Hematopoietic multipotent progenitor cell treated with erythropoietin and hydrocortisone succinate and interleukin-3 and kit ligand, for 4 days (in vitro differentiated cells): ENCODE measurements at places on chromosomes 6 and 20.

- DNase-seq = no peak
Observed at GRCh38 chr6:121216928-121217327, 117.4 kb downstream of the TBC1D32 start.

GRCh38 chr6:129908858-129909257, 47.7 kb upstream of the TMEM244 start:
- no peak for DNase-seq

GRCh38 chr6:127637830-127638409, 60.9 kb downstream of the C6orf58 start:
- DNase-seq = peak; percentile 21

GRCh38 chr20:56616716-56617115, 12.4 kb upstream of the TFAP2C start:
- DNase-seq = no peak

GRCh38 chr6:42259841-42260395, 42.3 kb upstream of the MRPS10 start:
- no peak for DNase-seq

GRCh38 chr20:41135888-41136679, 1.3 kb upstream of the PLCG1 start:
- DNase-seq = peak; percentile 42

GRCh38 chr20:14950633-14951032, 613.2 kb upstream of the FLRT3 start:
- no peak for DNase-seq

- no peak for DNase-seq
Observed at GRCh38 chr6:133460101-133460500, 218.9 kb downstream of the EYA4 start.

- DNase-seq = no peak
Observed at GRCh38 chr20:36349384-36350170, 43.4 kb downstream of the DLGAP4 start.

DNA sequence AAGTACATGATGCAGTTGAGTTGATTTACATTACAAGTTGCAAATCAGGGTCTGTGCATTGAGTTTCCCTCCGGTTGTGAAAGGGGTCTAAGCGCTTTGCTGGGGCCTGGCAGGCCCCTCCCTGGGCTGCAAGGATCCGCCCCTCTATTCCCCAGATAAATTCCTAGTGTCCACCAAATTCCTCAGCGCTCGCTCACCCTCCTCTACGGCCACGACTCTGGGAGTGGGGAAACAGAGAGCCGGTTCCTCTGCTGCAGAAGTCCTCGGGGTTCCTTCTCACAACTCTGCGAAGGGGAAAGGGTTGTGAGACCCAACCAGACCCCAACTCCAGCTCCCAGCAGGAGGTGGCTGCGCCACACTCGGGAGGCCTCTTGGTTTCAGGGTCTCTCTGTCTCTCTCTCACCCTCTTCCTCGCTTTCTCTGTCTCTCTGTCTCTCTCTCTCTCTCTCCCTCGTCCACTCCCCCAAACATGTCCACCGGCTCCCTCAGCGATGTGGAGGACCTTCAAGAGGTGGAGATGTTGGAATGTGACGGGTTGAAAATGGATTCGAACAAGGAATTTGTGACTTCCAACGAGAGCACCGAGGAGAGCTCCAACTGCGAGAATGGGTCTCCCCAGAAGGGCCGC, at the start of gene TCF21:
TSS of gene TCF21 (plus strand) at position 185 of the 628 bp plus-strand sequence. CDS start at position 470, 285 bp downstream.
- no peak for DNase-seq

- no peak for DNase-seq
Observed at GRCh38 chr6:46584586-46584985, 68.0 kb downstream of the CYP39A1 start.

GRCh38 chr20:38497246-38497935, 24.7 kb downstream of the RALGAPB start:
- no peak for DNase-seq

DNA sequence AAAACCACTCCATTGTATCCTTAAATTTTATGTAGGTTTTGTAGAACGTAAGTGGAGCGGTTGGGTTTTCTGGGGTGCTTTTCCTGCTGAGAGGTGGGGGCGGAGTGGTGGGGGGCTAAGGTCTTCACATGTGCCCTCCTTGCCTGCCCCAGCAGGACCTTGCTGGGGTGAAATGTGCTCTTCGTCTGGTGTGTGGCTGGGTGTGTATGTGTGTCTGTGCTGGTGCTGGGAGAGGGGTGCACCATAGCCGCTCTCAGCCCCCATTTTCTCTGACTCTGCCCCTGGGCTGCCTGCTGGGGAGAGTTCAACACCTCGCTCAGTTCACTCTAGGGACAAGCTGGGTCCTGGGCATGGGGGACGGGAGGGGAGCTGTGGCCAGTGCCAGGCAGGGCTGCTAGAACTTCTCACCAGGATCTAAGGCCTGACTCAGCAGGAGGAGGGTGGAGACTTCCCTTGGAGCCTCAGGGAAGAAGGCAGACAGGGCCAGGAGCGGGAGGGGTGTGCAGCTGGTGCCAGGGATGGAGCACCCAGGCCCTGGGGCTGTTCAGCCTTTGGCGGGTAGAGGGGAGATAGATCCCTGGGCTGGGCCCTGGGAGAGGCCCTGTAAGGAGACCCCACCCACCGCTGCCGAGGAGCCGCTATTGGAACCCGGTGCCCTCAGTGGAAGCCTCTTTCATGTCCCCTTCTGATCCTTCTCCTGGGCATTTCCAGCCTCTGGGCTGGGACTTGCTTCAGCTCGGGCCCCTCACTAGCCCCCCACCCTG, 4.8 kb downstream of the SOX18 start:
- DNase-seq = no peak

DNA sequence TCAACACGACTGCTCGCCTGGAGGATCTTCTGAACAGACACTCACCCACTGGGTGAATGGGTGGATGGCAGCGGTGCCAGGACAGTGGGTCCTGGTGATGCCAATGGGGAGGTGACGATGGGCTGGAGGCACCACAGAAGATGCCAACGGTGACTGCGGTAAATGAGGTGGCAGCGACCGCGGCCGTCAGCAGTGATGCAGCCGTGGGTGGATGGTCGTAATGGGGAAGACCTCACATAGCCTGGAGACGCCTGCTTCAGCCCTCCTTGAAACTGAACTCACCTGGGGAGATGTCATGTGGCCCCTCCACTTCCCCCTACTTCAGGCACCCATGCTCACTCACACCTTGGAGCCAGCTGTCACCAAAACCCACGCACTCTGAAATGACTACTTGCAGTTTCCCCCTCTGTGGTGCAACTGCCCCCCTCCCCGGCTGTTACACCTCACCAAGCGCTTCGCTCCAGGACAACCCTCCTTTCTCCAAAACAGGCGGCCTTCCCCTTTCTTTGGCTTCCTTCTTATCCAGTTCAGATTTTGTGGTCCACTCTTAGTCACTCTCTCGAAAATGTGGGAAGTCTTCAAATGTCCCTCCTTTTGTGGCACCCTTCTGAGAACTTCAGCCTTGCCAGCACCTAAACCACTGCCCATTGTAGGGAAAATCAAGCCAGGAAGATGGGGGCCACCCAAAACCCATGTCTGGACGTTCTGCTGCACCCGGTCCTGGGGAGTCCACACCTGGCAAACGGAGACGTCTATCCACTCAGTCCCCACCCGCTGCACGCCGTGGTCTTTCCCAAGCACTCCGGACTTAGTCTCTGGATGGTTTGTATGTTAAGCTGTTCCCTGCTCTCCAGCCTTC, 10.4 kb upstream of the ABHD16B start:
- no peak for DNase-seq

DNA sequence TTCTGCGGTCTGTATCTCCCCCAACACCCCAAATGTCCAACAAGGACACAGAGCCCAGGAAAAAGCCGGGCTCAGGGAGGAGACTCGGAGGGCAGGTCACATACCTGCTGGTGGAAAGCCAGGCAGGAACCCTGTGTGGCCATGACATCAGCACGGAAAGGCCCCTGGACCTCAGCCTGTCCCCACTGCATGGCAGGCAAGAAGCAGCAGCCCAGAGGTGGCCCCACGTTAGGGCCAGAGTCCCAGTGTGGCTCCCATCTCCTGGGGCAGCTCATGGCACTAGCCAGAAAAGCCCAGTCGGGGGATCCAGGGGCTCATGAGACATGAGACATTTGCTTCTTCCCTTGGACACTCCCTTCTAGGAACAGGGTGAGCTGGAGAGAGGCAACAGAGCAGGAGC, 258.7 kb downstream of the DLL1 start:
- no peak for DNase-seq

DNA sequence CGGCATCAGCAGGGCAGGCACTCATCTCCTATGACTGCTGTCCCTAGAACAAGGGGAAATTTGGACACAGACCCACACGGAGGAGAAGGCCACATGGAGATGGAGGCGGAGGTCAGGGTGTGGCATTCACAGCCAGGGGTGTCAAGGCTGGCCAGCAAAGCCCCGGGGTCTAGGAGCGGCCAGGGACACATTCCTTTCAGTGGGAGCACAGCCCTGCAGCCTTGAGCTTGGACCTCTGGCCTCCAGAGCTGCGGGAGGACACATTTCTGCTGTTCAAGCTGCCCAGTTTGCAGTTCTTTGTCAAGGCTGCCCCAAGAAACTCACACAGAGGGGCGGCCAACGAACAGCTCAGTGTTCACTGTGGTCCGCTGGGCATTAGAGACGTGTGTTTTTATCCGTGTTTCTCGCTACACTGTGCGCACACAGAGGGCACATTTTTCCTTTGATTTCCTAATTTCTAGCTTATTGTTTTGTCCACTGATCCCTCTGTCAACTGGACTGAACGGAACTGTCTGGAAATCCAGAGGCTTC, 93.4 kb upstream of the MPC1 start:
- no peak for DNase-seq

DNA sequence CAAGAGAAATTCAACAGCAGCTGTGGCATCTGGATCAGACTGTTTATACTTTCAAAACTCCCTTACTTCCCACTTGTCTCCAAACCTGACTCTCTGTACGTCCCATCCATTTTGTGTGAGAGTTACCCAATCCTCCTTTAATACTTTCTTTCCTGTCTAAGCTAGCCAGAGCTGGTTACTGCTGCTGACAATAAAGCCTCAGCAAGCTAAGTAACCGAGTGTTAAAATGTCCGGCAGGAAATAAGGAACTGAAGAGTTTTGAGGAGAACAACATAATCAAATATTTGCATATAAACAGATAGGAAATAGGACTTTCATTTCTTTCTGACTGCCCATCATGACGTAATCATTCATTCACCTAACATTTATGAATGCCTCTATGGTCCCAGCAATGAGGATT, 11.6 kb downstream of the TMEM30A start:
- DNase-seq = peak; percentile 27

DNA sequence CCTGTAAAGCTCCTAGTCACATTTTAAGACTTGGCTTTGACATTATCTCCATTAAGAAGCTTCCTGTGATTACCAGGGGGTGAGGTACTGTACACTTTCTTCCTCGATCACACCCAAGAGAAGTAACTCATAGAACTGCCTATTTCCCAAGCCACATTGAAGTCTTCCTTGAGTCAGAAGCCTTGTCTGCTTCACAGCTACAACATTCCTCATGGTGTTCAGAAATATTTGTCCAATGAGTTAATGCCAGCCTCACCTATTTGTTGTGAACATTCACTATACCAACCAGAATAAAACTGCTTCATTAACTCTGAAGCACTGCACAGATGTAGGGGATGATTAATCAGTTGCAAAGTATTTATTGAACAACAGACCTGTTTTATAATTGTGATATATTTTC, 622.3 kb downstream of the PTPRT start:
- no peak for DNase-seq

- peak; percentile 13 for DNase-seq
Observed at GRCh38 chr6:46412662-46413061, 78.6 kb downstream of the RCAN2 start.

DNA sequence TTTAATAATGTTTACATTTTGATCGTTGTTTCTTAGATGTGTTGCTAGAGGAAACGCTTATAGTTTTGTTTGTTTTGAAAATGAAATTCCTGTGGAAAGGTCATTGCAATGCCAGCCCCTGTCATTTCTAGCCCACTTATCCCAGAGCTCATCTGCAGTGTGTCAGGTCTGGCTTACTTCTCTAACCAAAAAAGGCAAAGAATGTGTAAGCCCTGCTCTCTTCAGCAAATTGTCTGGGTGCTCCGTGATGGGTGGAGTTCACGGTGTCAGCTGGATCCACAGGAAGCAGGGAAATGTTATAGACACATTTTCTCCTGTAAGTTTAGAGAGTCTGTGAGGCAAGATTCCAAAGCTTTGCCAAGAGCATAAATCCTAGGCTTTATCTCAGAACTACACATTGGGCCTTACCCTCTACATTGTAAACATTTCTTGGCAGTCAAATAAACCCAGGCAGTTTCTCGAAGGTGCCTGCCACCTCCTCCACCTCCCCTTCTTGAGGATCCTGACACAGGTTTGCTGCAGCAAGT, 50.9 kb downstream of the RPRD1B start:
- DNase-seq = no peak

GRCh38 chr6:68160348-68160747, 474.7 kb upstream of the ADGRB3 start:
- DNase-seq = no peak

GRCh38 chr20:40481337-40481736, 207.7 kb downstream of the MAFB start:
- DNase-seq = no peak

GRCh38 chr6:42729731-42730130, 7.3 kb upstream of the PRPH2 start:
- no peak for DNase-seq

GRCh38 chr20:58800134-58800871, 50.4 kb downstream of the GNAS-AS1 start:
- no peak for DNase-seq

- no peak for DNase-seq
Observed at GRCh38 chr20:45919542-45920399, 7.8 kb upstream of the PLTP start.

DNA sequence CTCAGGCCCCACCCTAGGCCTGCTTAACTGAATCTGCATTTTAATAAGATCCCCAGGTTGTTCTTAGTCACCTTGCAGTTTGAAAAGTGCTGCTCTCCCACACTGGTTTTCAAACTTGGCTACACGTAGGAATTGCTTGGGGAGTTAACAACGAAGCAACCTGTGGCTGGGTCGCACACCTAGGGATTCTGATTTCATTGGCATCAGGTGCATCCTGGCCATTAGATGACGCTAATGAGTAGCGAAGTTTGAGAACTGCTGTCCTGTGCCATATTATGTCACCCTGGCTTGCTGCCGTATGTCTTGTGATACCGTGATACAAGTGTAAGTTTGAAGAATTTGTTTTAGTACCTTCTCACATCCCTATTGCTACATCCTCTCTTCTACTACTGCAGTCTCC, 28.2 kb upstream of the FUCA2 start:
- no peak for DNase-seq

DNA sequence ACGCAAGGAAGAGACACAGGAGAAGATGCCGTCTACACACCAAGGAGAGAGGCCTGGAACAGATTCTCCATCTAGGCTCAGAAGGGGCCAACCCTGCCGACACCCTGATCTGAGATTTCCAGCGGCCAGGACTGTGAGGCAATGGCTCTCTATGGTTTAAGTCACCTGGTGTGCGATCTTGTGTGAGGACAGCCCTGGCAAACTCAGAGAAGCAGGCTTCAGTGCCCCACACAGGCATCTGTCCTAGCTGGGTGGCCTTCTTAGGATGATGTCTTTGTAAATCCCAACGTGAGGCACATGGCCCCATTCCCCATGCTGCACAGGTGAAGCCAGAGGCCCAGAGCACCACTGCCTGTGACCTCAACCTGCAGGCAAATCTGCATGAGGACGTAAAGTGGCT, 87.6 kb upstream of the FRMD1 start:
- no peak for DNase-seq
